ENCODE measurements at places on chromosomes 12 and 14. TPM values are rescaled to one million over a fixed set of nuclear protein-coding genes. Genes with fewer than 3 reads are reported as not detected.

DNA sequence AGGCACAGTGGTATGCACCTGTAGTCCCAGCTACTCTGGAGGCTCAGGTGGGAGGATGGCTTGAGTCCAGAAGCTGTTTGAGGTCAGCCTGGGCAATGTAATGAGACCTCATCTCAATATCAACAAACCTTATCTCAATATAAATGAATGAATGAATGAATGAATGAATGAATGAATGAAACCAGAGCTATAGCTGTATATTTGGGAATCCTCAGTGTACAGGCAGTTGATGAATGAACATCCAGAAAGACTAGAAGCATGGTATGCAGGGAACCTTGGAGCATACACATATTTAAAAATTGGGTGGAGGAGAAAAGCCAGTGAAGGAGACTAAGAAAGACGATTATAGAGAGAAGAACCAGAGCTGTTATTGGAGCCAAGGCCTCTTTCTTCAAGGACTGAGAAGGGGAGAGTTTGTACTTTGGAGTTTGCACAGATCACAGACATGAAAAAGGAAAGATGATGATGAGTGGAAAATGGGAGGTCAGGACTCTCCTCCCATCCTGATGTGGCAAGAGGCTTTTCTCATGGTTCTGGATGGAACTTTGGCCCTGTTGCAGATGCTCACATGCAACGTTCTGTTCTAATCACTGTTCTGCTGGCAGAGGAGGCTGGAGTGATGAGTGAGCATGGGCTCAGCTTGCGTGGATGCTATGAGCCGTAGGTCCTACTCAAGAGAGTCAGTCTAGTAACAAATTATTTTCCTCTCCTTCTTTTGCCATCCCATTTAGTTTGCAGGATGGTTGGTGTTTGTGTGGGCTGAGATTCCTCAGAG lies 114.4 kb downstream of the PRKCH start:
- DNase-seq = no peak

GRCh38 chr14:33668066-33668465 lies 282.8 kb downstream of the EGLN3 start:
- no peak for DNase-seq

GRCh38 chr14:75702122-75702521 lies 41.1 kb downstream of the TTLL5 start:
- no peak for DNase-seq

DNA sequence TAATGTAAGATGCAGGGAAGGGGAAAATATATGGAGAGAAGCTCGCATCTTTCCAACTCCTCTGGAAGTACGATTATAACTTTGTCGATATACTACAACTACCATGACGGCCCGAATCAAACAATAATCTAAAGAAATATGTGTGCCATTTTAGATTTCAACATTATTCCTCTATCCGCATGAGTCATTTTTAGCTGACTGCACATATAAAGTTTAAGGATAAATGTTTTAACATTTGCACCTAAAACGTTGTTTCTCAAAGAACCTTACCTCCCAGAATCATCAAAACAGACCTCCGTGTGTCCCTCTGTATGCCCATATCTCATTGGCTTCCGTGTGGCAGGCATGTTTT lies 482 bp downstream of the WDHD1 start:
- DNase-seq = no peak

DNA sequence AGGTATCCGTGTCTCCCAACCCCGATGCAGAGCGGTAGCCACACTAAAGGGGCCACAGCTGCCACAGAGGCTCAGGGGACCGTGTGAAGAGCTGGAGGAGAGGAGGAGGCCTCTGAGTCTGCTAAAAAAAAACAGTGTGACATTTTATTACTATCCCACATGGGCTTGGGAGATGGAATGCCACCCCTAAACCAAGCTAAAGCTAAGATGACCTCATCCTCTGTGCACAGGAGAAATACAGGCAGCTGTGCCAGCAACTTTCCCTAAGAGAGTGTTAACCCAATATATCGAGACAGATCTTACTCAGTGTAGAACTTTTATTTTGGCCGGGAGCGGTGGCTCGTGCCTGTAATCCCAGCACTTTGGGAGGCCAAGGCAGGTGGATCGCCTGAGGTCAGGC lies 18.0 kb downstream of the BCL2L14 start:
- DNase-seq = no peak

DNA sequence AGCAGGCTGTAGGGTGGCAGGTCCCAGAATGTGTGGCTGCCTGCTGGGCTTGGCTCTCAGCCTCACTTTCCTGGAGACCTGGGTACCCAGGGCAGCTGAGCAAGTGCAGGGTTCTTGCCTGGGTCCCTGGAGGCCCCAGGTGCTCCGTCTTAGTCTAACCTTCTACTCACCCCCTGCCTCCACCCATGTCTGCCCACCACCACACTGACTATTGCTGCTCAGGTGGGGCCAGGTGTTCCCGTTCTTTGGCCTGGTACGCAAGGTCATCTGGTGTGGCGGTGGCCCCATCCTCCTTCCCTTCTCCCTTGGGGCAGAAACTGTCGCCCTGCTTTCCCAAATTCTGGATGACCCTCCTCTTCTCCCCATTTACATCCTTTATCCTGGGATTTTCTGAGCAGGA lies 319.9 kb downstream of the TMEM121 start:
- DNase-seq = no peak

GRCh38 chr12:43029971-43030370 lies 440.4 kb upstream of the PRICKLE1 start:
- no peak for DNase-seq

IFT43 gene
- total RNA-seq = 37.9 TPM

MYF6 gene
- not detected for total RNA-seq

GRCh38 chr12:130227641-130228040 lies 65.4 kb downstream of the FZD10 start:
- no peak for DNase-seq

GDF11 gene
- total RNA-seq = 6.7 TPM

CLEC6A gene
- total RNA-seq = not detected

TAS2R50 gene
- total RNA-seq = 1.8 TPM

GRCh38 chr12:52178984-52179383 lies 12.8 kb downstream of the KRT80 start:
- no peak for DNase-seq

DNA sequence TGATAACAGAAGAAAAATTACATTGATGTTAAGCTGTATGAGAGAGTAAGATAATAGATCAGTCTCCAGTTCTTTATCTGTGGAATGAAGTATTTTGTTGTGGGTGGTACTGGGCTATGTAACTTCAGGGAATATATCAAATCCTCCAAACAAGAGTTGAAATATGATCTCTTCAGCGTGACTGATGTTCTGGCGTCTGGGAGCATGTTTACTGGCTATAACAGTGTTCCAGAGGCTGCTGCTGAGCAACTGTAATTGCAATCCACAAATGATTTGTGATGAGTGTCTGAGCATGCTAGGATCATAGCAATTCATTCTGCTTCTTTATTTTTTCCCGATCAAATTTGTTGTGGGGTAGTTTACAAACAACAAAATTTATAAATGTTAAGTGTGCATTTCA lies 18.6 kb upstream of the CCDC198 start:
- no peak for DNase-seq

ARG2 gene
- total RNA-seq = 11.2 TPM

RNASE7 gene
- not detected for total RNA-seq

IAPP gene
- not detected for total RNA-seq

RNF212B gene
- not detected for total RNA-seq

GRCh38 chr12:87758271-87758670 lies 270.9 kb downstream of the C12orf50 start:
- no peak for DNase-seq

DNA sequence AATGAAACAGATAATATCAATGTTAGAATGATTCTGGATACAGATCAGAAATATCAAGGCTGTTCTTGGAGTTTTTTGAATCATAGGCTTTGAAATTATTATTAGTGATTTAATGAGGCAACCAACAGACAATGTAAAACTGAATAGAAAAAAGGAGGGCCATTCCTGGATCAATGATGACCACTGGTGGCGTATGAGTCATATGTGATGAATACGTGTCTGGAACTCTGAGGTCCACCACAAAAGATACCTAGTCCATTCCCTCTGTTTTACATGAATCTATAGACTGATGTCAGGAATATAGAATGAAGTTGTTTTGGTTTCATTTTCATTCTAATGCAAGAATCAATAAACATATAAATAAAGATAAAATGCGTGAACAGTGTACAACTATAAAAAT lies 78.3 kb upstream of the RTL1 start:
- DNase-seq = no peak

DNA sequence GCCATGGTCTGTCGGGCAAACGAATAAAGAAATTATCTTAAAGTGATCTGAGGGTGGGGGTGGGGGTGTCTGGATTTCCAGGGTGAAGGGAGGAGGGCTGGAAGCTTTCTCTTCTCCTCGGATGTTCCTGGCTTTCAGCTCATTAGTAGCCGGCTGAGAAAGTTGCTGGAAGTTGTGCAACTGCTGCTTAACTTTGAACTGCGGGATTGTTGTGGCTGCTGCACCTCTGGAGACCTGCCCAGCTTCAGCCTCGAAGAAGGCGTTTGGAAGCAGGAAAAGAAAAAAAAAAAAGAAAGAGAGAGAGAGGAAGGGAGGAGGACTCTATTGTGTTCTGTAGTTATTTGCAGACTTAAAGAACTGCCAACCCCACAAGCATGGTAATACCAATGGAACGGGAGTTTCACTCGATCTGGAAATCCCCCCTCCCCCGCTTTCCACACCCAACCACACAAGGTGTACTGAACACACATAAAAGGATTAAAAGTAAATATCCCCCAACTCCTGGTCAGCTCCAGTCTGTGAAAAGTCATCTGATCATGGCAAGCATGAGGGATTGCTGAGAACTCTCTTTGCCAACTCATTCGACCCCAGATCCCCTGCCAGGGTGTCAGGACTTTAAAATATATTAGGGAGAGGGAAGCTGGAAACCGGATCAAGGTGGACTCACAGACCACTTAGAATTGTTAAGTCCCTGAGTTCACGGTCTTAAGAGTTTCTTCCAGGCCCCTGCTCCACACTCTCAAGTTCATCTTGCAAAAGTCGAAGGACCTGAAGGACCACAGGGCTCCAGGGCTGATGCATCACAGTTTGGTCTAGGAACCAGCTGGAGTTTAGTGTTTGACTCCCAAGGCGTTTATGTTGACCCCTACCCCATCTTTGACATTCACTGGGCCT lies at the start of gene RASSF9:
Gene RASSF9, minus strand, starts transcription at position 213 of the 894 bp plus-strand sequence. Its CDS starts 208 bp downstream, at position 5.
- peak; percentile 61 for DNase-seq

DNA sequence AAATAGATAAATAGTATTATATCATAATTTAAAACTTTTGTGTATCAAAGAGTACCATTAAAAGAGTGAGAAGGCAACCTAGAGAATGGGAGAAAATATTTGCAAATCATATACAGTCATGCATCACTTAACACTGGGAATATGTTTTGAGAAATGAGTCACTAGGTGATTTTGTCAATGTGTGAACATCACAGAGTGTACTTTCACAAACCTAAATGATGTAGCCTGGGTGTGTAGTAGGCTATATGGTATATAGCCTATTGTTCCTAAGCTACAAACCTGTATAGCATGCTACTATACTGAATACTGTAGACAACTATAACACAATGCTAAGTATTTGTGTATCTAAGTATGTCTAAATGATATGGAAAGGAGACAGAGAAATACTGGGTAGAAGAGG lies 48.0 kb upstream of the ARID2 start:
- DNase-seq = no peak

DNA sequence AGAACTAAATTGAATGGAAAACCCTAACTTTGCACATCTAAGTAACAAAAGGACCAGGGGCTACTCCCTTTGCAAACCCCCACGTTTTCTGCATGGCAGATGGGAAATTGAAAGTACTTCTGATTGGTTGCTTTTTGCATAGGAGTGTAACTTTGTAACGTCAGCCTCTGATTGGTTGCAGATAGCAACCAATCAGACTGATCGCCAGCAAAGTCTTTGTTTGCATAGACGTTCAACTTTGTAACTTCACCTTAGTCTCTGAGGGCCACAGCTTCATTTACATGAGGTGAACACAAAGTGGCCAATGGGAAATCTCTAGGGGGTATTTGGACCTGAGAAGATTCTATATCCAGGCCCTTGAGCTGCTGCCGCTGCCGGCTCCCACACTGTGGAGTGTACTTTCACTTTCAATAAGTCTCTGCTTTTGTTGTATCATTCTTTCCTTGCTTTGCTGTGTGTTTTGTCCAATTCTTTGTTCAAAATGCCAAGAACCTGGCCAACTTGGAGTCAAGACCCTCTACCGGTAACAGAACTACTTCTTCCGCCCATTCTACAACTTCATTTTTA lies 102.5 kb upstream of the PRICKLE1 start:
- DNase-seq = peak; percentile 28

All from Calu3 (cell line).